Calu3 (cell line): ENCODE measurements at places on chromosomes 4 and X.

DNA sequence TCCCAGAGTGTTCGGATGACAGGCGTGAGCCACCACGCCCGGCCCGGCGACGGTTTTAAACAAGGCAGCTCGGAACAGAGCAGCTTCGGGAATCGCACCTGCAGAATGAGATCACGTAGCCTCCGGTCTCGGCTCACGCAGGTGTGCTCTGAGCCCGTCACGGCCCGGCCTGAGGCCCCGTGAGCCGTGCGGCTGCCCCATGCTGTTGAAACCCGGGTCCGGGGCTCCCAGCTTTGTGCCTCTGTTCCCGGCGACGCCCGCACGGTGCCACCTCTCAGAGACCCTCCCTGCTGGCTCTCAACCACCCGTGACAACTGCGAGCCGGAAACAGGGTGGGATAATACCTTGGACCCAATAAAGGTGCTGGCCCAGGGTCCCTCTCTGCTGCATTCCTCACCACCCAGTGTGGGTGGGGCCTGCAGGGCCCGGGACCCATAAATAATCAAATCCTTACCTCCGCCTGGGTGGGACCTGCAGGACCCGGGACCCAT lies 13.4 kb upstream of the PLCXD1 start:
- no peak for DNase-seq

DNA sequence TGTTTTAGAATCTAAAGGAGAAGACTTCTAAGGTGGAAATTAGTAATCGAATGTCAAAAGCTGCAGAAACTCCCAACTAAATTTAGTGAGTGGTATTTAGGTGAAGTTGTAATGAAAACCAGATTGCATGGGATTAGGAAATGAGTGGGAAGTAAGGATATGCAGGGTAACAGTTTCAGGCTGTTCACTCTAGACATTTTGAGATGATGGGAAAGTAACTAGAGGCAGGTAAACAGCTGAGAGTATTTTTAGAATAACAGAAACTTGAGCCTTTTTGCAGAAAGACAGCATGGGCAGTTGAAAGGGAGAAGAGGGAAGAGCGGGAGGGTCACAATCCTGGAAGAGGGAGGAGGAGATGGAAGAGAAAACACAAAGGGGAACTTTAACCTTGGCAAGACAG lies 12.7 kb downstream of the SPRY1 start:
- no peak for DNase-seq

DNA sequence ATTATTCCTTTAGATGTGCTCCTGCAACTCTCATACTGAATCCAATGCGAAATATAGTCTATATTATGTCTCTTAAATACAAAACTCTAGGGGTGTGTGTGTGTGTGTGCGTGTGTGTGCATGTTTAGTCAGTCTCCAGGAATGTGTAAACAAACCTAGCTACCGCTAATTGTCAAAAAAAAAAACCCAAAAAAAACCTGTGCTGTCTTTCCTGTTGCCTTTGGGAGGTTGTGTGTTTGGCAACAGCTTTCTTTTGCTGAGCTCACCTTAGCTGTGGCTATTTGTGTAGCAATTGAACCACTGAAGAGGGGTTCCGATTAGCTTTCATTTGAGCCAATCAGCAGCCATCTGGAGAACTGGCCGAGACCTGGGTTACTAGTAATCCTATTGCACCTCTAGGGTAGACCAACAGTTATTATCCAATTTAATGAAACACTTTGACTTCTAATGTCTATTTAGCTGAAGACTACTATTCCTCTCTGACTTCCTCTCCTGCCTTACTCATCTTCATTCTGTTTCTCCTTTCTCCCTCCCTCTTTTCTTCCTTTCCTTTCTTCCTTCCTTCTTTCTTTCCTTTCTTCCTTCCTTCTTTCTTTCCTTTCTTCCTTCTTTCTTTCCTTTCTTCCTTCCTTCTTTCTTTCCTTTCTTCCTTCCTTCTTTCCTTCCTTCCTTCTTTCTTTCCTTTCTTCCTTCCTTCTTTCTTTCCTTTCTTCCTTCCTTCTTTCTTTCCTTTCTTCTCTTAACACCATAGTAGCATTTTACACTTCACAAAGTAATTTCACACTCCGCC lies 471.1 kb downstream of the GBA3 start:
- DNase-seq = peak; percentile 41

DNA sequence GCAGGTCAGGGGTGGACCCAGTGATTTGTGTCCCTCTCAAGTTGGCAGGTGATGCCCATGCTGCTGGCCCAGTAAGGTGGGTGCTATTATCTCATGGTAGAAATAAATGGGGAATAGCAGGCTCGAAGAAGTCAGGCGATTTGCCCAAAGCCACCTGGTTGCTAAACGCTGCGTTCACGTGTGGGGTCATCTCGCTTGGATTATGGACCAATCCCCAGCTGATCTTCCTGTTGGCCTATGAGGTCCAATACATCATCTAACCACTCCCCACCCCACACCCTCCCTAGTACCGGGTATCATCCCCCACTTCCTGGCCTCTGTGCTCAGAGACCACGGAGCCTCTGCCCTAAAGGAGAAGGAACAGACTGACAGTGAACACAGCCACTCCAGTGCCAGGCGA lies 18.3 kb upstream of the MSX1 start:
- no peak for DNase-seq

GRCh38 chr4:79682801-79683530 lies 274.9 kb upstream of the GK2 start:
- DNase-seq = no peak

- DNase-seq = peak; percentile 67
Measured at GRCh38 chr4:125091-125771, 930 bp downstream of the ZNF718 start.

GRCh38 chr4:80454040-80454439 lies 118.5 kb downstream of the CFAP299 start:
- peak; percentile 1 for DNase-seq

GRCh38 chr4:94412658-94413038 lies 39.1 kb upstream of the PDLIM5 start:
- DNase-seq = peak; percentile 6
